Hypothalamus (tissue), 51 donors: ENCODE measurements at places on chromosomes 16 and 17.

- DNase-seq = no peak
Observed at GRCh38 chr17:17776889-17777288, 59.9 kb downstream of the SREBF1 start.

- DNase-seq = no peak
Observed at GRCh38 chr17:64683796-64684195, 21.7 kb upstream of the SMURF2 start.

DNA sequence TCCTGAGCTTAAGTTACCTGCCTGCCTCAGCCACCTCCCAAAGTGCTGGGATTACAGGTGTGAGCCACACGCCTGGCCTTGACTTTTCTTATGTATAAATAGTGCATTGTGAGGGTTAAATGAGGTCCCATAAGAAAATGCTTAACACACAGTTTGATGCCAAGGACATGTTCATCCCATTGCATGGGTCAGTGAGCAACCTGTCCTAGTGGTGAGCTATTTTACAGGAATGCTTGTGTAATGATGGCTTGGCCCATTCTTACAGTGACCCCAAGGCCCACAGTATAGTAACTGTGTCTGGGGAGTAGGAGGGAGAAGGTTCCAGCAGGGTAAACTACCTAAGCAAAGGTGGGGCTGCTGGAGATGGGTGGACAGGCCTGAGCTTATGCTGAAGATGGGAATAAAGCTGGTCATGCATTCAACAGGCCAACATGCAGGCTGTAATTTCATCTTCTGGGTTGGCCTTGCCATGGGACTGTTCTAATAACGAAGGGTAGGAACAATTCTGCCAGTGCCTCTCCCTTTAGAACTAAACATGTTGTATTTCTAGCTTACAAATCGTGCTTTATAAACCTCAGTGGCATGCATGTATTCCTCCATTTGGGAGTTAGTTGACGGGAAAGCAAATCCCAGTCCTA lies 6.2 kb downstream of the ACSF2 start:
- DNase-seq = no peak

DNA sequence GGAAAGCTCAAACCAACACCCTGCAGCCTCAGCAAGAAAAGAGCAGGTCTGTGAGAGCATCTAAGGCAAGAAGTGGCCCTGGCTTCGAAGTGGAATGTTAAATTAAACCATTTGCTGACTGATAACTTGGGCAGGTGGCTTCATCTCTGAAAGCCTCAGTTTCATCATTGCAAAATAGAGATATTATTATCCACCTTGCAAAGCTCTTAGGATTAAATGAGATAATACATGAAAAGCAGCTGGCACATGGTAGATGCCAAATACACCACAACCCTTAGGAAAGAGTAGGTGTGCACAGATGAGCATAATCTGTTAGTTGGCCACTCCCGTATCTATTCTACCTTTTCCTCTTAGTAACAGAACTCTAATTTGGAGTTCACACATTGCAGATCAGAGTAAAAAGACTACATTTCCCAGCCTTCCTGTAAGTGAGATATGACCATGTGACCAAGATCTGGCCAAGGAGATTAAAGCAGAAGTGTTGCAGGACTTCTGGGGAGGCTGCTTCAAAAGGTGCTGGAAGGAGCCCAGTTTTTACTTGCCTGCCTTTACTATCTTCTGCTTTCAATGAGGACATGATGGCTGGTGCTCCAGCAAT lies 288.7 kb downstream of the SOX9 start:
- no peak for DNase-seq

- DNase-seq = no peak
Observed at GRCh38 chr17:17495536-17496188, 533 bp downstream of the RASD1 start.

- no peak for DNase-seq
Observed at GRCh38 chr17:11943759-11944347, 53.4 kb downstream of the ZNF18 start.

DNA sequence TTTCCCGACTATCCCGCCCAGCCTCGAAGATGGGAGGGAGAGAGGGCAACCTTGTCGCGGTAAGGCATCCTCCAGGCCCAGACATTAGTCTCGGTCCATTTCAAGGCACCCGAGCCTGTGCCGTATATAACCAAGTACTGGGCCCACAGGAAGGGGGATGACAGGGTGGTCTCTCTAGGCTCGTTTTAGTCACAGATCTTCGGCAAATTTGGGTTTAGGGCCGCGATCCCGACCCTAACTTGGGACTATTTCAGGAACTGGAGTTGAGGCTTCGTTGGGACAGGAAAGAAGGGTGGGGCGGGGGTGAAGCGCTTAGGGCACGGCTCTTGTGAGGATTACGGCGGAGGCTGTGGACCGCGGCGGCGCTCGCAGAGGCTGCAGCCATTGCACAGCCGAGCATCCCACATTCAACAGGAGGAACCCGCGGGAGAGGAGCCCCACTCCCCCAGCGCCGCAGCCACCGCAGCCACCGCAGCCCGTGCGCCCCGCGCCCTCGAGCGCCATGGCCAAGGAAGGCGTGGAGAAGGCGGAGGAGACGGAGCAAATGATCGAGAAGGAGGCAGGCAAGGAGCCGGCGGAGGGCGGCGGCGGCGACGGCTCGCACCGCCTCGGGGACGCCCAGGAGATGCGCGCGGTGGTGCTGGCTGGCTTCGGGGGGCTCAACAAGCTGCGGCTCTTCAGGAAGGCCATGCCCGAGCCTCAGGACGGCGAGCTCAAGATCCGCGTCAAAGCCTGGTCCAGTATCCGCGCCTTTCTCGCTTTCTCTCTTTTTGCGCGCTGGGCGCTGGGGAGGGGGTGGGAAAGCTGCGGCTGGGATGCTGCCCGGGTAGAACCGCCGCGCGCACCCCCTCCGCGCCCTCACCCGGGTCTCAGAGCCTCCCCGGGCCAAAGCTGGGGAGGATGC lies at the start of gene VAT1L:
VAT1L (plus strand) TSS at position 384 of the 904 bp plus-strand sequence; CDS start at position 503, 119 bp downstream.
- peak; percentile 46 for DNase-seq

GRCh38 chr17:4900231-4901107 lies 1.1 kb downstream of the C17orf107 start:
- DNase-seq = no peak

DNA sequence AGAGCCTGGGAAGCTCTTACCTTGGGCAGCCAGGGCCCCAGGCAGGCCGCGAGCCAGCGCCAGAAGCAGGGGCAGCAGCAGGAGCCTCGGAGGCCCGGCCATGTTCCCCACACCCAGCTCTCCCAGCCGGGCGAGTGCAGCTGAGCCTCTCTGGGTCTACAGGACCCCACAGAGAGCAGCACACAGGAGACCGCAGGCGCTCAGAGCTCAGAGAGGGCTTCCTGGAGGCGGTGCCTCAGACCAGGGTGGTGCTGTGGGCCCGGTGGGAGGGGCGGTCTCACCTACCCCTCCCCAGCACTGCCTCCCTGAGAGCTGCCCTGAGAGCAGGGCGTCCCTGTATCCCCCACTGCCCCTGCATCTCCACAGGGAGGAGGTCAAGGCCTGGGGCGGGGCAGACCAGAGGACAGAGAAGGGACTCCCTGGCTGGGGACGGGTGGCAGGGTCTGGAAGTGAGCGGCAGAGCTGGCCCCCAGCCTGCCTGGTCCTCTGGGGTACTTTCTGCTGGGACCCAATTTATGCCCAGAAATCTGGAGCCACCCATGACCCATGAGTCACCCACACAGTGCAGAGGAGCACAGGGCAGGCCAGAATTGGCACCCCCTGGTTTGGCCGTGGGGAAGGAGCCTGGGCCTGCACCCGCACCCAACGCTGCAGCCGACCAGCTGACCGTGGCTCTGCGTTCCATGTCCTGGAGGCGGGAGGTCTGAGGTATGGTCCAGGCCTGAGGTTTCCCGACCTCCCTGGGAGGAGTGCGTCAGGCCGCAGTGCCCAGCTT lies at the start of gene CD7:
CD7 (minus strand) TSS at position 215 of the 775 bp plus-strand sequence; CDS start at position 102, 113 bp downstream.
- DNase-seq = no peak

DNA sequence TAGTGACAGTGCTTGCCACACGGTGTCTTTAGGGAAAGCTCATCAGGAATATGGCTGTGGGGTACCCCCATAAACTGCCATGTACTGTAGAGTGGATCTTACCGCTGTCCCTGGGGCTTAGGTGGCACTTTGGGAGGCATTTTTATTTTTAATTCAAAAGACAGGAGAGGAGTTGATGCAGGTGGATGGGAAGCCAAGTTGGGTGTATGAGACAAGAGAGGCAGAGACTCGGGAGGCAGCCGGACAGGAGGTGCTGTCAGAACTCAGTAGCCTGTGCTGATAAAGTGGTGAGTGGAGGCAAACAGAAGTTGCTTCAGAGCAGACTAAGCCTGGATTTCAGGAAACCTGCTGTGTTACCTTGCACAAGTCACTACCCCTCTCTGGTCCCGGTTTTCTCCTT lies 185.9 kb downstream of the TMEM132E start:
- DNase-seq = no peak

DNA sequence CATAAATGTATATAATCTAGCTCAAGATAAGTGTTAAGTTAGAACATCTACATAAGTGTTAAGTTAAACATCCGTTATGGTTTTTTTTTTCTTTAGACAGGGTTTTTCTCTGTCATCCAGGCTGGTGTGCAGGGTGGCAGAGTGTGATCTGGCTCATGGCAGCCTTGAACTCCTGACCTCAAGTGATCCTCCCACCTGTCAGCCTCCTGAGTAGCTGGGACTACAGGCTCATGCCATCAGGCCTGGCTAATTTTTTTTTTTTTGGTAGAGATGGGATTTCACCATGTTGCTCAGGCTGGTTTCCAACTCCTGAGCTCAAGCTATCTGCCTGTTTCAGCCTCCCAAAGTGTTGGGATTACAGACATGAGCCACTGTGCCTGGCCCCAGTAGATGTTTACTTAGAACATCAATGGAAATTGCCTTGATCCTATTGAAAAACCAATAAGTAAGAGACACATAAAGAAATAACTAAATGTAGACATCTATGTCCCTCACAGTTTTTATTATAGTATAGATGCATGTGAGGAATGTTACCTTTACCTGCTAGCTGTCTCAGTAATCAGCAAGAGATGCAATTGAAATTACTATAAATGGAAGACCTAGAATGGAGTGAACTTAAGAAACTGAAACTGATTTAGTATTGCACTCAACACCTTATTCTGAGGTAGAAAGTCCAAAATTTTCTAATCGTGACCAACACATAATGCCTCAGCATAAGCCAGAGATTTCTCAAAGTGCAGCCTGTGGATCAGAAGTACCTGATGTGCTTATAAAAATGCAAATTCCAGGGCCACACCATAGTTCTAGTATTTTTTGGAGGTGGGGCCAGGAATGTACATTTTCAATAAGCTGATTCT lies 5.5 kb upstream of the FAM20A start:
- no peak for DNase-seq

GRCh38 chr16:83681381-83681956 lies 126.3 kb upstream of the HSBP1 start:
- no peak for DNase-seq

DNA sequence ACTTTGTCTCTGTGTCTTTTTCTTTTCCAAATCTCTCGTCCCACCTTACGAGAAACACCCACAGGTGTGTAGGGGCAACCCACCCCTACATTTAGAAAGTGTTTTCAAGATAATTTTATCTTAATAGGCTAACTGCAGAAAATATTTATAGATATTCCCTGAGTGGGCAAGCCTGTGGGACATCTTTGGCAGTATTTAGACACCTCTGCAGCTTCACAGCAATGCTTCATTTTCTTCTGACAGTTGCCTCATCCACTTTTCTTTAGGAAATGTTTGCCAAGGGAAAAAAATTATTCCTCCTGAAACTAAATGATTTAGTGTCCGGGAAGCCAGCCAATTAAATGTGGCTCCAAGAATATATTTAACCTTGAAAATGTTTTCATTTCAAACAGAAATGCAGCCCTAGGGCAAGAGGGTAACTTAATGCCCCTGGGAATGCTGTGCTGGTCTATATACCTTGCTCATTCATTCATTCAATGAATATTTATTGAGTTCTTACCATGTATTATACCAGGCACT lies 290.4 kb downstream of the ABCC12 start:
- DNase-seq = no peak

DNA sequence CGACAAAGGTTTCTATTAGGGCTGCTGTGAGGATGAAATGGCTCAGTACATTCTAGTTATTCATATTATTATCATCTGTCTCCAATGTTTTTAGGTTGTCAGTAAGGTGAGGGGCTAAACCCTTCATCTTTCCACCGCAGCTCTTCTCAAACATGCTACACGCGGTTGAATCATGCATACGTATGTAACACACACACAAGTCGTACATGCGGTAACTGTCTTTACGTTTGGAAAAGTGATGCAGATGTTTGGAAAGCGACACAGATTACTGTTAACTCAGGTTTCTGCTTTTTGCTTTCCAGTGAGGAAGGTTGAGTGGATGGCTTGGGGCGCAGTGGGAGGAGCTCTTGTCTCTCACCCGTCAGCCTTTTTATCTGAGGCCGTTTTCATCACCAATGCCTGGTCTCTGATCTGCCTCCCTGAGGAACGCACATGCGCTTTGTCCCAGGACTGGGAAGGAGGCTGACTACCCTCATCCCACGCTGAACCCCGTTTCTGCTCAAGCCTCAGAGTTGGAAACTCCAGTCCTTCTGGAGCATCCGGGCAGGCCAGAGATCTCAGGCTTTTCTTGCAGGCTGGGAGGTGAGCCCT lies 3.2 kb upstream of the FOXL1 start:
- no peak for DNase-seq

DNA sequence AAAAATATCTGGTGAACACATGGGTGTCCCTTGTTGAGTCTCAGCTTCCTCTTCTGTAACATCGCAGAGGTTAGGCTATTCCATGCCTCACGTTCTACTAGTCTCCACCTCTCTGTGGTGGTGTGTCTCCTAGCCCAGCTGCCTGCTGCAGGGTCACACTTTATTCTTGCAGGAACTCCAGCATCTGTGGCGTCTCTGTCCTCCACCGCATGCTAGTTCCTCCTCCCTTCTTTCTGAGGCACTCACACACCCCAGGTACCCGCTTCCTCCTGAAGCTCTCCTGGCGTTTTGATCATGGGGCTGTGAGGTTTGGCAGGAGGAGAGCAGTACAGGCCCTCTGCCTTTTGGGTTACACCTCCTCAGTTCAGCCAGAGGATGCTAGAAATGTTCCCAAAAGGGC lies 9.9 kb upstream of the TEX2 start:
- no peak for DNase-seq

- DNase-seq = no peak
Observed at GRCh38 chr17:28466001-28466400, 7.4 kb upstream of the SLC13A2 start.

GRCh38 chr16:88264641-88265285 lies 118.0 kb upstream of the ZNF469 start:
- peak; percentile 57 for DNase-seq

- DNase-seq = no peak
Observed at GRCh38 chr17:45650561-45650960, 133.6 kb upstream of the CRHR1 start.
